ENCODE measurements at places on chromosomes 11 and 22.

DNA sequence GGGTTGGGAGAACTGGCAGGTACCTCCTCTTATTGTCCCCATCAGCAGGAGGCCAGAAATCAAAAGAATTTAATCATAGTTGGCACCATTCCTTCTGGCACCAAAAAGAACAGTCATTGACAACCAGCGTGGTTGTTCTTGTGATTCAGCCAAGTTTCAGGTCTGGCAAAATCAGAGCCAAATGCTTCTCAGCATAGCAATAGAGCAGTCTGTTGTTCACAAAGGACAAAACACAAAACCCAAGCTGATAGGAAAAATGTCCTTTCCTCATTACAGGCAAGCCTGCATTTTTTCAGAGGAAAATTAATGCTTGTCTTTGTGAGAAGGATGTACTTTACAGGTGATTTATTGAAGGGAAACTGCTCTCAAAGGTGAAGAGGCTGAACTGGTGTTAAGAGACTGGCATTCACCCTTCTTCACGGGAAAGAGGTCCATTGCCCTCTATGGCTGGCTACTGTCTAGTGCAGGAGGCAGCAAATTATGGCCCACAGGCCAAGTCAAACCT is 241.8 kb upstream of the ARHGAP42 start:
- DNase-seq, result no peak

GRCh38 chr22:24554313-24555164 is at the start of gene GUCD1:
TSS of gene GUCD1 (minus strand) at chr22:24555138. CDS start at chr22:24554991, 147 bp downstream.
- peak; percentile 42 for DNase-seq

DNA sequence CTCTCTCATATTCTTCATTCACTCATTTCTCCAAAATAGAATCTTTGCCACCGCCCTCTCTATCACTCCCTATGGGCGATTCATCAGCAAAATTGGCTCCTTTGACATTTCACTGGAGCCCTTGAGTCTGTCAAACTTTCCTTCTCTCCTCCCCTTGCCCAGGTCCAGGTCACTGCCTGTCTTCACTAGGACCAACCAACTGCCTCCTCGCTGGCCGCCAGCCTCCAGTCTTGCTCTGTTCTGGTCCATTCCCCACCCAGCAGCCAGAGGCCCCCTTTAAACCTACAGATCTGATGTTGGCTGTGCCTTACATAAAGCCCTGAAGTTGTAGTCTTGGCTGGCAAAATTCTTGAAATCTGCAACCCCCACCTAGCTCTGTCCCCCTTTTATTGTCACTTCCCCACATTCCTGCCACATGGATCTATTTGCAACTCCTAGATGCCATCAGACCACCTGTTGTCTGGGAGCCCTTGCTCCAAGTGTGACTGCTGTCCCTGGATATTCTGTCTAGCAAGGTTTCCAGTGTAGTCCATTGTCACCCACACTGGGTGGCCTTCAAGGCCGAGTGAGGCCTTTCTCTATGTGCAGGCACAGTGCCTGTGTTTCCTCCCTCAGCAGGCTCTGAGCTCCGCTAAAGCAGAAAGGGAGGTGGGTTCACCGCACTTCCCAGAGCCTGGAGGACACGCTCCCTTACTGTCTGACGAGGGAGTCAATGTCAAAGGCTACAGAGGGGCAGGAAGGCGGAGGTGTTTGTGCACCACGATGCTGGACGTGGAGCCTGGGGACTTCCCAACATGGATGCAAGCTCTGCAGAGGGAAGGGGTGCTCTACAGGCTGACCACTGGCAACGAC is 25.5 kb downstream of the MYEOV start:
- no peak for DNase-seq

DNA sequence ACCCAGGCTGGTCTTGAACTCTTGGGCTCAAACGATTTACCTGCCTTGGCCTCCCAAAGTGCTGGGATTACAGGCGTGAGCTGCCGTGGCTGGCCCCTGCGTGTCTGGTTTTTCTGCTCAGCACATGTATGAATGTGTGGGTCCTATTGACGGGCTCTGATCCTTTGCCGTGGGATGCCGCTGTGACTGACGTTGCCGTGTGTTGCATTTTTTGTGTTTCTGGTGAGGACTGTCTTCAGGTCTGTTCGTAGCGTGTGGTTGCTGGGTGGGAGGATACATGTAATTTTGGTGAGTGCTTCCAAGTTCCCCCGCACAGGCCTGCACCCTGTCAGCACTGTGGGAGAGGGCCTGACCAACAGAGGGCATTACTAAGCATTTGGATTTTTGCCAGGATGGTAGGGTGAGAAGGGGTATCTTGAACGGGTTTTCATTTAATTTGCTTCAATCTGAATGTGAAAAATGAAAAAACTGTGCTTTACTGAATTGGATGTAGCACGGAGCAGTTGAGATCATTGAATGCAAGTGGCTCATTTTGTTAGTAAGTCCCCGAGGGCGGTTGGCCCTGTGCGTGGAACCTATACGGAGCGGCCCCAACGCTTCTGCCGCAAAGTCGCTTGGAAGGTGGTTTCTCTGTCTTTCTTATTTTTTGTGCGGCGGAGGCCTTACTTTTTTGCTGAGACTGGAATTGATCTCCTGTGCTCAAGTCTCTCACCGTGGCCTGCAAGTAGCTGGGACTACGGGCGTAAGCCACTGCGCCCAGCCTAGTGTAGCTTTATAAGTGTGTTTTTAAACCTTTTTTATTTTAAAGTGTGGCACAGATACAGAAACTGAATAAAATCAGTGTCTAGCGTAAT is 8.2 kb downstream of the ZBED4 start:
- DNase-seq, result no peak

DNA sequence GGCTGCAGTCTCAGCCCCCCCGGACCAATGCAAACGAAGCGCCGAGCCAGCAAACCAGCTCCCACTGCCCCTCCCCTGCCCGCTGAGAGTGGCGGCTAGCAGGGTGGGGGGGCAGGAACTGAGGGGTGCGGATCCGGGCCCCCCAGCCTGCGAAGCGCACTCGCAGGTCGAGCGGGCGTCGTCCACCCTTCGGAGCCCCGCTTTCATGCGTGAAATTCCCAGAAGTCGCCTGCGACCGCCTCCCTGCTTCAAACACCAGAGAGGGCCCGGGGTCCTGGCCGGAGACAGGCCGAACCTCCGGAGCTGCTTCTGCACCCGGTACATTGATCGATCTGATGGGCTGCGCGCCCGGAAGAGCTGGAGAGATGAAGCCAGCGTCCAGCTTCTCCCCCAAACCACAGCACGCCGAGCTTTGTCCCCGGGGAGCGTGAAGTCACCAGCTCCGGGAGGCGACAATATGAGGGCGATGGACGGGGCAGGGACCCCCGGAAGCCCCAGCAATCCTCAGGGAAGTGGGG is 646 bp upstream of the PATZ1 start:
- peak; percentile 28 for DNase-seq

GRCh38 chr11:118294053-118294452 is 10.5 kb upstream of the CD3E start:
- DNase-seq, result no peak

DNA sequence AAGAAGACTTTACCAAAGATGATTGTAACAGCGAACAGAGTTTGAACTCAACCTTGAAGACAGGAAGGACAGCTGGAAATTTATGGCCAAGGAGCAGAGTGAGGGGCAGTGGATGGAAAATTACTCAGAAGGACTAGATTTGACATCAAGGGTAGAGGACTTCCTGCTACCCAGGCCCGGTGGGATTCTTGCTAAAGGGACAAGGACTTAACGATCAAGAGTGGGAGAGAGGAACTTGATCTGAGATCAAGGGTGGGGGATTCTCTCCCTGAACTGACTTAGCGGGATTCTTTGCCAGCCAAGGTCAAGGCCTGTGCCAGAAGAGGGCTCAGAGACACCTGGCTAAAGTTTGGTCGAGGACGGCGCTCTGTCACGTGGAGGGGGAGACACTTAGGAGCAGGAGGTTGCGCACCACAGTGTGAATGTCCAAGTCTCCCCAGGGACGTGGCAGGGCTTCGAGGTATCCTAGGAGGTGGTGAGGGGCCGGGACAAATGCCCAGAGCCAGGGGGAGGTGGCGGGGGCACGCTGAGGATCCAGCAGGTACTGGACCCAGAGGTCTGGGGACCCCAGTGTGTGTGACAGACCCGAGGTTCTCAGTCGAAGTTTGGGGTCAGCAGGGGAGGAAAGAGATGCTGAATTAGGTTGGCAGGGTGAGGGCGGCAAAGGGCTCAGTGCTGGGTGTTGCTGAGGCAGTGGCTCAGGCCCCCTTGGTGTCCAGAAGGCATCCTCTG is 46.1 kb upstream of the SHISAL1 start:
- DNase-seq, result no peak

- no peak for DNase-seq
Observed at GRCh38 chr22:24601217-24602104, 1.5 kb upstream of the GGT1 start.

DNA sequence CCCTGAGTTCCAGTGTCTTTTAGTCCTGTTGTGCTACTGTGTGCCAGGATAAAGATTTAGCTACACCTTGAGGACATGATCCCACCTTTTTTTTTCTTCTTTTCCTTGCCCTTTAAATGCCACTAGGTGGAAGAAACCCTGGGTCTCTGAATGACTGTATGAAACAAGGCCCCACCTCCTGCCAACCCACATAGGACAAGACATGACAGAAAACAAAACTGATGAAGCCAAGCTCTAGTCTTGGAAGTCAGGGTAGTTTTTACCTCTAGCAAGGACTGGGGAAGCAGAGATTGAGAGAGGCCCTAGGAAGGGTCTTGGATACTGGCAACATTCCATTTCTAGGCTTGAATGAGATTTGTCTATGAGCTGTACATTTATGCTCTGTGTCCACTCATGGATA is 410.7 kb downstream of the MIAT start:
- no peak for DNase-seq

DNA sequence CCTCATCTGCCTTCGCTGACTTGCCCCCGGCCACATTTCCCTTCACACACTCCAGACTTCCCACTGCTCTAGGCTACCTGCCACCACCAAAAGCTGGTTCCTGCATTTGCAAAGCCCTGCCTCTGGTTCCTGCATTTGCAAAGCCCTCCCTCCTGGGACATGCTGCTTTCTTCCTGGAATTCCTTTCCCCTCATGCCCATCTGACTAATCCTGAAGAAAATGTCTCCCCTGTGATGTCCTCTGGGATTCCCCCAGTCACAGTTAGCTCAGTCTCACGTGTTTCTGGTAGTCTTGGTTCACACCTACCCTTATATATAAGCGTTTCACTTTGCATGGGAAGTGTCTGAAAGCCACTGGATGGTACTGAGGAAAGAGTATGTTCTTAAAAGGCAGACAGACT is 206.9 kb downstream of the DBX1 start:
- DNase-seq, result no peak

- no peak for DNase-seq
Observed at GRCh38 chr11:65862191-65862735, 2.0 kb downstream of the MUS81 start.

GRCh38 chr11:22263613-22264012 is 70.7 kb downstream of the ANO5 start:
- no peak for DNase-seq

DNA sequence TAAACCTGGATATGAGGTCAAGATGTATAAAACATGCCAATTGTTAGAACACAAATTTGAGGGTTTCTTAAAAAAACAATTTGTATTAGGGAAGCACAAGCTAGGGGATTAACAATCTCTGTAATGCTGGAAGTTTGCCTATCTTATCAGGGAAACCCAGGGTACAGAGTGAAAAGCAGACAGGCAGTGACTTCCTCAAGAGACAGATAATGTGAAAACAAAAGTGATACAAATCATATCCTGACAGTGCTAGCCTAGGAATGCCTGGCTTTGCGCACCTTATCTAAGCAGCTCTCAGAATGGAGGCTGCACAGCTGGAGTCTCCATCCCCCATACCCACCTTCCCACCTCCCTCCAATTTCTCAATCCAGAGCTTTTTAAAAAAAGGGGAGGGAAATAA is 22.5 kb upstream of the RBX1 start:
- no peak for DNase-seq

GRCh38 chr11:107853070-107853469 is 5.5 kb downstream of the SLC35F2 start:
- DNase-seq, result no peak

DNA sequence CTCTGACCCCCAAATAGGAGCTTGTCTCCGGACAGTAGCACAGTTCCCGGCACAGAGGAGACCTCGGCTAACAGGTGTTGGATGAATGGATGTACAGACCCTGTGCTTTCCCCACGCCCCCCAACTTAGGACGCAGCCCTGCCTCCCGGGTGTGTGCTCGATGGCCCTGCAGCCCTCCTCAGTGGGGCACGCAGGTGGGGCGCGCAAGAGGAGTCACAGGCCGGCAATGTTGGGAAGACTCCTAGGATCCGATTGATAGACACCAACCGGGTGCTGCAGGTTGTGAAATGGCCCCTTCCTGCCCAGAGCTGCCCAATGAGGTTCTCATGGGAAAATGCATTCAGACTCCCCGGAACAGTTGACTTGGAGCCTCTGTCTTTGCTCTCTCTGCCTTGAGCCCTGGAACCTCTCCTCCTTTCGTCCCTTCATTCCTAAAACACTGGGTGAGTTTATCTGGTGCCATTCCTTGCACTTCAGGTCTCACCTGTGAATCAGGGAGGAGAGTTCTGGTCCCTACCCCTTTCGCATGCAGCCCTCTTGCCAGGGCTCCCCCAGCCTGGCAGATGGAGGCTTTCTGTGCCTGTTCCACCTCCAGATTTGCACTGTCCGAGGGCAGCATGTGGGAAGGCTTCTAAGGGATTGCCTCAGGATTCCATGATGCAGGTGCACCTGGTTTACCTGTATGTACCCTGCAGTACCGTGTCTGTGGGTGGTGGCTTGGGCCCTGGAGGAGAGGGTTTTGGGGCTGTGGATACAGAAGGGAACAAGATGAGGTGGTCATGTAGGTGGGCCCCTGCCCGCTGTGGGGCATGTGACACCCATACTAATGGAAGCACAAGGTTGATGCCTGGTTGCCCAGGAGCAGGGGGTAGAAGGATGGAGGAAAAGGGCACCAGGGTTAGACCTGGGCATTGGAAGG is 1.2 kb downstream of the MICALL1 start:
- no peak for DNase-seq

DNA sequence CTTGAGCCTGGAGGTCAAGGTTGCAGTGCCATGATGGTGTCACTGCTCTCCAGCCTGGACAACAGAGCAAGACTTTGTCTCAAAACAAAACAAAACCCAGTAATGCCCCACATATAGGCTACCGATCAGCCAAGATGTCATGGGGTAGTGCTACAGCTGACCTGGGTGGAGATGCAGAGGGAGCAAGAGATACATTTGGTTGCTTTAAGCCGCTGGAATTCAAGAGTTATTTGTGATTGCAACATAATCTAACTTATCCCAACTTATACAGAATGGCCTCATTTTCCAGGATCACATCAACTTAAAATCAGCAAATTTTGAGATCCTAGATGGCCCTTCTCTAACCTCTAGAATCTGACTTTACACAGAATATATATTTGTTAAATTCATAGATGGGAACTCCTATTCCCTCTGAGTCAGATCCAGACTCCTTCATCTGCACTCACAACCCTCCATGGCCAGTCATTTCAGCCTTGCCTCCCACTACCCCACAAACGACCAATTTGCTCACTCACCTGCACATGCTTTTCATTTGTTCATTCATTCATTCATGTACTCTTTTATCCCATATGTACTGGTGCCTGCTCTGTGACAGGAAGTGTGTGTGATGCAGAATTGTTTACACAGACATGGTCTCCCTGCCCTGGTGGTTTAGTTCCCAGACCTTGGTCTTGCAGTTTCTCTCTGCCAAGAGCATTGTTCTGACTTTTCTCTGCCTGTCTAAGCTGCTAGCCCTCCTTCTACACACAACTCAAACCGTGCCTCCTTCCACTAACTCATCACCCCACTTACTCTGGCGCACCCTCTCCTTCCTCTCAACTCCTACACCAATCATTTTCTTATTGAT is 24.1 kb upstream of the APLNR start:
- DNase-seq, result no peak

- no peak for DNase-seq
Observed at GRCh38 chr22:48804811-48805301, 1022.8 kb downstream of the BRD1 start.

GRCh38 chr11:67043572-67044349 is 12.9 kb upstream of the RHOD start:
- DNase-seq, result no peak

GRCh38 chr11:17208257-17208999 is 642 bp upstream of the PIK3C2A start:
- no peak for DNase-seq
